ENCODE measurements at places on chromosomes 4 and X.
A peak's percentile ranks its signal among the peaks of the same experiment; 100 is the strongest.

DNA sequence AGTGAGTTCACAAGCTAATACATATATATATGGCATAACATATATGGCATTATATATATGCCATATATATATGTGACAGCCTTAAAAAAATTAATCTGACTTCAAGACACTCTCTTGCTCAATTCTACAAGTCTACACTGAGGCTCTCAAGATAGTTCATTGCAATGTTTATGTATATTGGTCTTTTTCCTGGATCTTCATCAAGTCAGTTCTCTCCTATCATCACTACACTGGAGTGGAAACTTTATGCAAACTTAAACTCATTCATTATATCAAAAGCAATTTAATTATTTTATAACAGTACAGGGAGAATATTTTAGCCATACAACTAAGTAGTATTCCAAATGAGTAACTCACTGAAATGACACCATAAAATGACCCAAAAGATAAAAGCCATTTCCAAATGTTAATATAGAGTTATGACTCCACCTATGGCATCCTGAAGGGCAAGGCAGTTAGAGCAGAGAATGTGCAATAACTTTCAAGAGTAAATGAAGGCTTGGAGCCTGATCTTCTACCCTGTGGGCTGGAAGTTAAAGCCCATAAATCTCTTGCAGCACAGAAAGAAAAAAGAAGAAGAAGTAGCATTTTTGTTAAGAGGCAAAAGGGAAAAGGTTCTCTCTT lies 176.3 kb upstream of the SLIT2 start:
- no peak for DNase-seq

DNA sequence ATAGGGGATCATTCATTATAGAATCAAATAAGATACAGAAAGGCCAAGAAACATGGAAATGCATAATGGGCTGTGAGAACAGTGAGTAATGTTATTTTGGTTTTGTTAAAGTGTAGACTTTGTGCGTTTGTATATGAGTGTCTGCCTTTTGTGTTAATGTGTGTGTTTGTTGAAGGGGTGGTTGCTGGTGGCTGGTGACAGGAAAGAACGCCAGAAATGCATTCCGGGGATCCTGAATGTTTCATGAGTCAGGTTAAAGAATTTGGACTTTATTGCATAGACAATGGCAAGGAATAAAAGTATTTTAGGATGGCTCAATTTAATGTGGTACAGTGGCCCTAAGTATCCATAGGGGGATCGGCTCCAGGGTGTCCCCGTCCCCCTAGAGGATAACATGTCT lies 1228.9 kb downstream of the PCDH7 start:
- no peak for DNase-seq

GRCh38 chr4:119693126-119693525 lies 64.5 kb upstream of the PDE5A start:
- no peak for DNase-seq

DNA sequence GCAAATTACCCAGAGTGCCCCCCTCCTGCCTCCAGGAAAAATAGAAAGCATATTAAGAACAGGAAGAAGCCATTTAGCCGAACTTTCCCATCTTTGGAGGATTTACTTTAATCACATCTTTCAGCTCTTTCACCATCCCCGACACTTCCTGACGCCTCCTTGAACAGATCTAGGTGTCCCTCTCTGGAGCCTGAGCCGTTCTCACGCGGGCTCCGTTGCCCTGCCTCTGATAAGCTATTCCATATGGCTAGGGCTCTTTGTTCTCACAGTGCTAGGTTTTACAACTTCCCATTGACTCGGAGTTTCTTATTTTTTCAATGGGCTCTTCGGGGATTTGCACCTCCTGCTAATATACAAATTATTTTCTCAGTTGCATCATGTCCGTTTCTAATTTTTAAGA lies 82.1 kb upstream of the GPC4 start:
- no peak for DNase-seq

GRCh38 chr4:89245459-89245858 lies 62.1 kb downstream of the GPRIN3 start:
- DNase-seq: no peak

GRCh38 chr4:124090021-124090420 lies 622.5 kb downstream of the ANKRD50 start:
- DNase-seq: no peak

DNA sequence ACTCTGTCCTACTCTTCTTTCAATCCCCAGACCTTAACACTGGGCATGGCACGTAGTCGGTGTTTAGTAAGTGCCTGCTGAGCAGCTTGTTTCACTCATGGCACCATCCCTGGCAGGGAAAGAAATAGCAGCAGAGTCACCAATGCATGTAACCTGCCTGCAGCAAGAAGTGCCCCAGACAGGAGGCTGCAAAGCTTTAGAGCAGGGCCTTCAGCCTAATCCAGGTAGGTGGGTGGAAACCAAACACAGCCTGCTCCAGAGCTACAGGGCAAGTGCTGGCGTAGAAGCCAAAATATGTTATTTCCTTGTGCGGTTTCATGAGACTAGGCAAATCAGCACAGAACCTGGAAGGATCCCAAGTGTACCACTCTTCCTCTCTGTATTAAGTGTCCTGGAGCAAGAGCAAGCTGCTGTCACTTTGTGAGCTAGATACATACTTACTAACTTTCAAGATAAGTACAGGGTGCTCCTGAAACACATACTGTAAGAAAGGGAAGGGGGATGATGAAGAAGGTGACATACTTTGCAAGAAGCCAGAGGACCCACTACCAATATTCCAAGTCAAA lies 5.5 kb downstream of the PROM1 start:
- DNase-seq: no peak

- DNase-seq: no peak
Observed at GRCh38 chrX:4668802-4669536, 955.5 kb upstream of the PRKX start.

- no peak for DNase-seq
Observed at GRCh38 chr4:4641661-4642495, 100.0 kb upstream of the STX18 start.

DNA sequence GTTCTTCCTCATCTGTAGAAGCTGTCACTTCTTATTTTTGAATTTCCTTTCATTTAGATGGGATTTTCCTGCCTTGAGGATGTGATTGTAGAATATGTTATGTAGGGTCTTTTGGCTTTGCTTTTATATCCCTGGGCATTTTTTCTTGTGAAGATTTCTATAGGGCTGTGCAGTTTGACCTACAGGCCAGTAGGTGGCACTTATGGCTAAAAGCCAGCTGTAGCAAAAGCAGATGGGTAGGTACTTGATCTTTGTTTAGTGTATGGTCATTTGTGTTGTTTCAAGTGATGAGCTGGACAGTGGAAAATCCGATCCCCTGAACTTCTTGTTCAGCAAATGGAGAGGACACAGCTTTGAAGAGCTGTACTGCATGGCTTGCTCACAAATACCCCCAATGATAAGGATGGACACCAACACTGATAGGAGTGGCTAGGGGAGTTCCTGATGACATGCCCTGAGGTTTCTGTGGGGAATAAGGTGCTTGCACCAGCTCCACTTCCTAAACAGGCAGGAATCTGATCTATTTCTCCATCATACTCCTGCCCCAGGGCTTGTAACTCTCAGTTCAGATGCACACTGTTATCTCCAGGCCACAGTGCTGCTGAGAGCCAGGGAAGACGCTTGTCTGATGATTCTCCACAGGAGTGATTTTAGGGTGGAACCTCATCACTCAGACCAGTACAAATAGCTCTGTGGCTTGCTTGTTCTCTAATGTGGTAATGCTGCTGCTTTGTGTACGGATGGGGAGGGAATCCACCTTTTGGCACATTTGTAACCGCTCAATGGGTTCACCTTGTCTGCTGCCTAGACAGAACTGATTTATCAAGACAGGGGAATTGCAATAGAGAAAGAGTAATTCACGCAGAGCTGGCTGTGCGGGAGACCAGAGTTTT lies 417.1 kb upstream of the MAGEB16 start:
- no peak for DNase-seq

DNA sequence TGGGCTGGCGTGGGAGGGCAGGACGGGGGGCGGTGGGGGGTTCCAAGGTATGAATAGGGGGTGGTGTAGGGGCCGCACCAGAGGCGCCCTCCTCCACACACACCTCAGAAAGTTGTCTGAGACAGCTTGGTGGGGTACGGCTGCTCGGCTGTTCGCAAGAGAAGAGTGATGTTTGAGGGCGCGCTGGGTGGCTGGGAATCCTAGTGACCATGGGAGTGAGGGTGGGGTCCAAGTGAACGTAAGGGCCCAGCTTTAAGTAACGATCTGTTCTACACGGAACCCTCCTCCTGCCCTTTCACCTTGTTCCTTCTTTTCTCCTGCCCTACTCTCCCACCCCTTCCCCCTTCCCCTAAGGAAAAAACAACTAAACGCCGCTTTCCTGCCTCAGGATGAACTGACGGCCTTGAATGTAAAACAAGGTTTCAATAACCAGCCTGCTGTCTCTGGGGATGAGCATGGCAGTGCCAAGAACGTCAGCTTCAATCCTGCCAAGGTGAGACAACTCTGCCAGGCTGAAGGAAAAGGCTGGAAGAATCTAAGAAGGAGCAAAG lies 664 bp downstream of the MED12 start:
- no peak for DNase-seq

- no peak for DNase-seq
Observed at GRCh38 chr4:128323401-128323800, 35.8 kb upstream of the PGRMC2 start.

- no peak for DNase-seq
Observed at GRCh38 chr4:137430171-137430570, 102.1 kb downstream of the PCDH18 start.

GRCh38 chr4:56283375-56283774 lies 103.9 kb downstream of the AASDH start:
- DNase-seq: no peak

DNA sequence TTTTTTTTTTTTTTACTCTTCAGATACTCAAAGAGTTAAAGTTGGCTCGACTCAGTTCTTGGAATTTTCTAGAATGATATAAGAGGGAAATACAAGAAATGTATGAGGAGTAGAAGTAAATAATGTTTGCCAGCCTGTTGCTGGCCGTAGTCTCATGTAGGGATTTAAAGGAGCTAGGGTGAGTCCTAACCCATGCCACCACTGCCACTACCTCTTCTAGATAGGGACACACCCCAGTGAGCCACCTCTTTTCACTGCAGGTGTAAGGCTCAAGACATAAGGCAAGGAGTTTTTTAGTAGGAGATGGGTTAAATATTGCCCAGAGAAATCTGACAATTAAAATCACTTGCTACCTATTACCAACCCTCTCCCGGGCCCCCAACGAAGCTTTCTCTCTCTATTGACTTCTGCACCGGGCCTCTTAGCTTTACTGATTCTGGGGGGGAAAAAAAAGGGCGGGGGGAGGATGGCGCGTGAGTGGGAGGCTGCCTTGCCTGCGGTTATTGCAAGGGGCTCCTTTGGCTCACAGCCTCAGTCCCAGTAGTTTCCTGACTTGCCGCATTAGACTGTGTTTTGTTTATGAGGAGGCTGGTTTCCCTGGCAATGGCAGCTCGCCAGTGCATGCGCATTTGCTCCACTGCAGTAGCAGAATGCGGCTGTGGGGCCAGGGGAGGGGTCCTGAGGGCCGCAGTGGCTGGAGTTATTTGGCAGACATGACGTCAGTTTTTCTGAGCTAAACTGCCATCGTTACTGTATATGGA lies 3.0 kb downstream of the LINC00632 start:
- peak; percentile 2 for DNase-seq

GRCh38 chr4:150419939-150420338 lies 162.0 kb upstream of the MAB21L2 start:
- no peak for DNase-seq

DNA sequence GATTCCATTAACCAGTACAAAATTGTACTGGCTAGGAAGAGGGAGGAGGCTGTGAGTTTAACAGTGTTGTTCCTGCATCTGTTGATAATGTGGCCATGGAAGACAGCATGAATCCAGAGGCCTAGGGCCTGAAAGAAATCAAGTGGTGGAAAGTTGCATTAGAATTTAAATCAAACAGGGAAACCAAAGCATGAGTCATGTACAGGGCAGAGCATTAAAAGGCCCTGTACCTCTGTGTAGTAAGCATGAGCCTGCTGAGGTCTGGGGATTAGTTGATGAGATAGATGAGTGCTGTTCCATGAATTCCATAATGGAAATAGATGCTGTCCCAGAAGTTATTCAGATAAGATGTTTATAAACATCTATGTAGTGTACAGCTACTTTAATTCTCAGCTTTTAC lies 58.3 kb downstream of the MID1IP1 start:
- no peak for DNase-seq

- DNase-seq: no peak
Observed at GRCh38 chr4:103496800-103497199, 223.0 kb downstream of the TACR3 start.

DNA sequence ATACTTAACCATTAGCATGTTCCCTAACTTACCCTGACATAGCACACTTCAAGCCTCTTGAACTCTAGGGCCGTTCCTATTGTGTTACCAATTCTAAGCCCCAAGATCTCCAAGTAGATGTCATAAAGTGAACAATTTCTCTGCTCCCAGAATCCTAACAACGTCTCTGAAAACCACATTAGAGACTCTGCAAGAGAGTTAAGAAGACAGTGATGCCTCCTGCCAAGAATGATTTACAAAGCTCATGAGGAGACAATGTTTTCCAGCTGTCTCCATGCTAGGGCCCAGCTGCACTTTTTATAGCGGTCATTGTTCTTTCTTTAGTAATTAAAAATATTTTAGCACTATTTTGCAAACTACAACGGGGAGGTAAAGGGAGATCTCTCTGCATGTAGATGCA lies 358.4 kb downstream of the PPP3CA start:
- DNase-seq: no peak

DNA sequence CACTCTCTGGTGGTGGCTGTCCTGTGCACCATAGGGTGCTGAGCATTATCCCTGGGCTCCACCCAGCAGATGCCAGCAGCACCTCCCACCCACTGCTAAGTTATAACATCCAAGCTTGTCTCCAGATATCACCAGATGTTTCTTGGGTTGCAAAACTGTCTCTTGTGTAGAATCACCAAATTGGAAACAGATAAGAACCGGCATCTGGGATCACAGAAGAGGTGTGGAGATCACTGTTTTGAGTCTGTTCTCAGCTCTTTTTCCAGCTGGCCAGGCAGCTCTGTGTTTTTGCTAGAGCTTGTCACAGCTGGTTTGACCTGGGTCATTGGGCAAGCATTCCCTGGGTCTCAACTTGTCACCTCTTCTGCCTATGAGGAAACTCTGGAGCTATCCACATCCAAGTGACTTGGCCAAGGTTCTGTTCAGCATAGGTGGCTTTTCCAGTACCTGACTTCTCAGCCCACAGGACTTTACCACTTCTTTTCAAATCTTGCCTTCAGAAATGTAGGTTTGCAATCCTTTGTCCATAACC lies 15.3 kb upstream of the PUDP start:
- no peak for DNase-seq

DNA sequence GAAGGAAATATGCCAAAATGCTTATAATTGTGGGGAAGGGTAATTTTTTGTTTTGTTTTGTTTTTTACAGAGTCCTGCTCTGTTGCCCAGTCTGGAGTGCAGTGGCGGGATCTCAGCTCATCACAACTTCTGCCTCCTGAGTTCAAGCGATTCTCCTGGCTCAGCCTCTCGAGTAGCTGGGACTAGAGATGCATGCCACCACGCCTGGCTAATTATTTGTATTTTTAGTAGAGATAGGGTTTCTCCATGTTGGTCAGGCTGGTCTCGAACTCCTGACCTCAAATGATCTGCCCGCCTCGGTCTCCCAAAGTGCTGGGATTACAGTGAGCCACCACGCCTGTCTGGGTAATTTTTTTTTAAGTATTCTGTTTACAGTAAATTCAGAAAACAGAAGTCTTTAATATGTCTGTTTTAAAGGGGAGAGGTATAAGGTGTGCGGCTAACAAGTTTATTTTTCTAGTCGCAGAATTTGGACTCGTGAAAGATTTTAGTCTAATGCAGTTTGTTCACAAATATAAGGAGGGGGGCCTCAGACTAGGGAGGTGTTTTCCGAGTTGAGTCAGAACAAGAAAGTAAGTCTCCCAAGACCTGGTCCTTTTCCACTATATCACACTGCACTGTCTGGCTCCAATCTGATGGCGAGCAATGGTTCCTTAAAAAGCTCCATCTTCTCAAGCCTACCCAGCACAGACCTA lies 1.5 kb downstream of the ACSL1 start:
- no peak for DNase-seq

Data from activated T-cell treated with anti-CD3 and anti-CD28 coated beads for 1 hour (primary cell).